ENCODE measurements at places on chromosomes 2 and 18.

DNA sequence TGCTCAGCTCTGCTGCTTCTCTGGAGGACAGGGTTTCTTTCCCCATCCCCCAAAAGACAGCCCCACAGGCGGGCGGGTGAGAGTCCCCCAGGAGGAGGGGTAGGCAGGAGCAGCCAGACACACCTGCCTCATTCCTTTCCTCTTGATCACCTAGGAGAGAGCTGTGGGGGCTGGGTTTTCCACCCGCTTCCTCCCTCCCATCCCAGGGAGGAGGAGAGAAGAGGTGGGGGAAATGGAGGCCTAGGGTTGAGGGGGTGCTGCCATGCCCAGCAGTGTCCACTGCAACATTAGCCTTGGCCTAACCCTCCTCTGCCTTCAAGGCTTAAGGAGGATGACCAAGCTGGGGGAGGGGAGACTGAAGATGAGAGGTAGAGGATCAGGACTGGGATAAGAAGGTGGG is 14.7 kb downstream of the WNT10A start:
- DNase-seq: no peak

GRCh38 chr2:20013126-20013849 is 820 bp upstream of the MATN3 start:
- DNase-seq: no peak

DNA sequence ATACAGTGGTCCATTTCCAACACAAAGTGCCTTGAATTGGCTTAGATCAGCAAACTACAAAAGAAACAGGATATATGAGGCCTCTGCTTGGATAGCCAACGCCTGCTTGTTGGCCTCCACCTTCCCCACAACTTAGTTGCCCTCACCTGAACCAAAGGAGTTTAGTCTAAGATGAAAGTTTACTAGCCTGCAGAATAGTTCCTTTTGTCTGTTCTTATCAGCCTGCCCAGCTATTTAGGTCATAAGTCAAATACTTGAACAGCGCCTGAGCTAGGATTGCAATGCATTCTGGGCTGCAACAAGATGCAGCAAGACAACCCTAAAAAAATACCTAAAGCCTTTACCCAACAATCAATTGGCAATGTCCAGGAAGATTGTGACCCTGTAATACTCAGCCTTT is 13.1 kb upstream of the EPG5 start:
- DNase-seq: no peak

DNA sequence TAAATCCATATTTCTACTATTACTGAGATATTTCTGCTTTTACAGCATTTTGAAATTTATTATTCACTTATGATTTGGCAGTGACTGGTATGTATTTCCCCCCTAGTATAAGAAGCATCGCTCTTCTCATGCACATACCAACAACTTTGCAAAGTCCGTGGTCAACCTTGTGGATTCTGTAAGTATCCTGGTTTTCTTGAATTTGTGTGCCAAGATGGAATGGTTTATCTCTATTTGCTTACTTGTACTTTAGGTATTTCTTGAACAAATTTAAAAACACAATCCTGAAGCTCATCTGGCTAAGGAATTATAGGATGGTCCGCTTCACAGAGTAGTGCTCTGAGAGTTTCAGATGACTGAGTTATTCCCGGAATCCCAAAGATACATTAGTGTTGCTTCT is 85.0 kb upstream of the FAM237A start:
- DNase-seq: no peak

- DNase-seq: no peak
These were observed 31.2 kb upstream of the SLC66A3 start for GRCh38 chr2:11123856-11124759.

DNA sequence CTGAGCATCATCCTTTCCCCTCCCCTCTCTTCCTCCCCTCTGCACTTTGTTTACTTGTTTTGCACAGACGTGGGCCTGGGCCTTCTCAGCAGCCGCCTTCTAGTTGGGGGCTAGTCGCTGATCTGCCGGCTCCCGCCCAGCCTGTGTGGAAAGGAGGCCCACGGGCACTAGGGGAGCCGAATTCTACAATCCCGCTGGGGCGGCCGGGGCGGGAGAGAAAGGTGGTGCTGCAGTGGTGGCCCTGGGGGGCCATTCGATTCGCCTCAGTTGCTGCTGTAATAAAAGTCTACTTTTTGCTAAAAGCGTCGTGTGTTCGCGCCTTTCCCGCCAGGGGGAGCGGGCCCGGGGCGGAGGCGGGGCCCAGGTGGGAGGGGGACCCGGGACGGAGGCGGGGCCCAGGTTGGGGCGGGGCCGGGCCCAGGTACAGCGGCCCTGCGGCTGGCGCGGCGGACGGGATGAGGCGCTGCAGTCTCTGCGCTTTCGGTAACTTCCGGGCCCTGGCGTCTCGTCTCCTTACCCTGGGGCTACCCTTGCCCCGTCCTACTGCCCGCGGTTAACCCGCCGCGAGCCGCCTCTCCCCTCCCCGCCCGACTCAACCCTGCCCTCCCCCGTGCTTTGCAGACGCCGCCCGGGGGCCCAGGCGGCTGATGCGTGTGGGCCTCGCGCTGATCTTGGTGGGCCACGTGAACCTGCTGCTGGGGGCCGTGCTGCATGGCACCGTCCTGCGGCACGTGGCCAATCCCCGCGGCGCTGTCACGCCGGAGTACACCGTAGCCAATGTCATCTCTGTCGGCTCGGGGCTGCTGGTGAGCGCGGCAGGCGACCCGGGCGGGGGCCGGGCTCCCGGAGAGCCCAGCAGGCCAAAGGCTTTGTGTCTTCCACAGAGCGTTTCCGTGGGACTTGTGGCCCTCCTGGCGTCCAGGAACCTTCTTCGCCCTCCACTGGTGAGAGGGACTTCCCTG is at the start of gene KRTCAP3:
TSS of gene KRTCAP3 (plus strand) at position 424 of the 962 bp plus-strand sequence. CDS start at position 456, 32 bp downstream.
- no peak for DNase-seq

Data from brain pericyte (primary cell).